ENCODE measurements at places on chromosomes 11 and 22.

GRCh38 chr22:35978201-35978600 is 50.4 kb downstream of the RBFOX2 start:
- H3K4me1 ChIP-seq: peaks cover 11% of the 10 kb centered on the region
- no peaks in the 10 kb centered on the region for H3K27me3 ChIP-seq
- no peak for DNase-seq
- H3K27ac ChIP-seq: no peak overlapping the region
- H3K4me3 ChIP-seq: no peak overlapping the region

DNA sequence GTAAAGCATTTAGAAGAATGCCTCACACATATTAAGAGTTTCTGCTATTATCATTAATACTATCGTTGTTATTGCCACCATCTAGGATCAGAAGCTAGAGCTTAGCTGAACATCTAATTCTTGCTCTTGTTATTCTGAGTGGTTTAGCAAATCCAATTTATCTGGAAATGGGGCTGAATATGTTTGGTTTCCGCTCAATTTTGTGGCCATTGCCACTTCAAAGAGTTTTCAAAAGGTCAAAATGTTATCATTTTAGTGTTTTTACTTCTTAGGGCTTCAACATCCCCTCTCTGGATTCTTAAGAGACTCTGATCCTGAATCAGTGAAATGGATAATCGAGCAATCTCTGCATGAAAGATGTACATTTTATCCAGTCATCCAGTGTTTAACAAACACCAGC is 10.2 kb upstream of the PIK3IP1 start:
- no peak for DNase-seq
- H3K4me1 ChIP-seq: no peaks in the 10 kb centered on the region
- no peak overlapping the region for H3K27ac ChIP-seq
- H3K4me3 ChIP-seq: no peak overlapping the region

DNA sequence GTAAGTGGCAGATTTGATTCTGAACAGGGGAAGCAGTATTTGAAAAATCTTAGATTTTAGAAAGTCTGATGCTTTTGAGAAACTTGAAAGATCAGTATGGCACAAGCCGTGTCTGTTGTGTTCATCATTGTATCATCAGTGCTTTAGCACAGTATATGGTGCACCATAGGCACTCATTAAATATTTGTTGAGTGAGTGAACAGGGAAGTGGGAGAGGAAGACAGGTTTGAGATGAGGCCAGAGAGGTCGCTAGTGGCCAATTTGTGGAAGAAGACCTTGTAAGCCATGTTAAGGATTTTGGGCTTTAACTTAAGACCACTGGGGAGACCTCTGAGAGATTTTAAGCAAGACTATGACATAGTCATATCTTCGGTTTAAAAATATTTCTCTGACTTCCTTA is 12.9 kb downstream of the CHEK1 start:
- H3K27ac ChIP-seq: no peak overlapping the region
- H3K4me1 ChIP-seq: no peaks in the 10 kb centered on the region
- no peaks in the 10 kb centered on the region for H3K36me3 ChIP-seq
- H3K4me3 ChIP-seq: no peak overlapping the region
- DNase-seq: no peak

GRCh38 chr11:110972640-110973039 is 260.4 kb upstream of the ARHGAP20 start:
- H3K36me3 ChIP-seq: no peaks in the 10 kb centered on the region
- H3K4me3 ChIP-seq: no peak overlapping the region
- no peaks in the 10 kb centered on the region for H3K27me3 ChIP-seq
- H3K4me1 ChIP-seq: no peaks in the 10 kb centered on the region

- H3K27ac ChIP-seq: no peak overlapping the region
- H3K27me3 ChIP-seq: no peaks in the 10 kb centered on the region
- no peak overlapping the region for H3K4me3 ChIP-seq
- no peaks in the 10 kb centered on the region for H3K36me3 ChIP-seq
- H3K4me1 ChIP-seq: no peaks in the 10 kb centered on the region
Measured at GRCh38 chr11:87722756-87723565, 452.3 kb downstream of the RAB38 start.
